Activated CD4-positive, alpha-beta T cell treated with anti-CD3 and anti-CD28 coated beads for 48 hours (primary cell): ENCODE measurements at places on chromosomes 2 and 18.
A peak's percentile ranks its signal among the peaks of the same experiment; 100 is the strongest.

DNA sequence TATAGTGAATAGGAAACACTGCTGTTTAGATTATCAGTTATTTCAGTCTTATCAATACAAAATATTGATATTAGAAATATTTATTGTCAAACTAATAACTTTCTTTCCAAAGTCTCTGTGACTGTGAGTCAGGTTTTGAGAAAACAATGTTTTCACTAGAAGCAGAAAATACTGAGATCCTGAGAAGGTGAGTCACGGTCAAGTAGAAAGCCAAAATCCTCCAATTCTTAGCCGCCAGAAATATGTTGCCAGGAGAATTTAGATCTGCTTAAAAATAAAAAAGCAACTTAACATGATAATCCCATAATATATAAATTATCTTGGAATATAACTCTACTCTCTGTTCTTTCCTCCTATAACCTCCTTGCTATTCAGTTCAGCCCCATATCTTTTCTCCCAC is 181.9 kb upstream of the NRXN1 start:
- no peak for DNase-seq

GRCh38 chr2:47129191-47129706 is 25.9 kb downstream of the STPG4 start:
- DNase-seq: no peak

DNA sequence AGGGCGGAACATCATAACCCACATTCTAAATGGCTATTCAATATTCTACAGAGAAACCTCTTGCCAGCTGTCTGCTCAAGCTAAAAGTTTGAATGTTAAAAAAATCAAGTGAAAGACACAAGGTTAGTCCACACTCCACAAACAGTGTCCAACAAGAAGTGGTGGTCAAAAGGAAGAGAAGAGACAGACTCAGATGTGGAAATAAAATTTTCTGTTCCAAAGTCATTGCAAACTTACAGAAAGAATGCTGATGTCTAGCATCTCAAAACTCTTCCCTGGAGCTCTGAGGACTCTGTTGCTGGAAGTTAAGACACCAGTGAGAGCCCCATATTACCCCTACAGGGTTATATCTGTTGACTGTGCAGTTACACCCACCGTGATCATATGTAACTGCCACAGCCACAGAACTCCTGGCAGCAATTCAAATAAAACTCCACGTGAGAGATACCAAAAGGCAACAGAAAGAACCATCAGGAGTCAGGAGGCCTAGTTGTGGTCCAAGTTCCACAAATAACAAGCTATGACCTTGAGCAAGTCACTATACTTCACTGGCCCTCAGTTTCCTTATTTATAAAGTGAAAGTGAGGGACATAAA is 60.9 kb downstream of the AAK1 start:
- DNase-seq: no peak

- no peak for DNase-seq
Observed at GRCh38 chr18:27595113-27595838, 410.2 kb upstream of the CHST9 start.

DNA sequence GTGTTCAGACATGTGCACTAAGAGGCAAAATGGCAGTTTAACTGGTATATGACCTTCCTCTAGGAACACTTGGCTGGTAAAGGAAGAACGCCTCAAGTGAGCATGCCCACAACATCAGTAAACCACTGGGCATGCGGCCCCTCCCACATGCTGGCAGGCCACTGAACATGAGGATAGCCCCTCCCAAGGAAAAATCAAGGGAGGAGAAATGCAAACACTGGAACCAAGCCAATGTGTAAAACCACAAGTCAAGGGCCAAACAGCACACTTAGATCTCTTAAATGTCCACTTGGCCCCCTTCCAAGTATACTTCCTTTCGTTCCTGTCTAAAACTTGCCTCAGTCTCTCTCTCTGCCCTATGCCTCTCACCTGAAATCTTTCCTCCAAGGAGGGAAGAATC is 980.8 kb downstream of the TSN start:
- no peak for DNase-seq

GRCh38 chr18:34741401-34741800 is 31.3 kb downstream of the DTNA start:
- no peak for DNase-seq

DNA sequence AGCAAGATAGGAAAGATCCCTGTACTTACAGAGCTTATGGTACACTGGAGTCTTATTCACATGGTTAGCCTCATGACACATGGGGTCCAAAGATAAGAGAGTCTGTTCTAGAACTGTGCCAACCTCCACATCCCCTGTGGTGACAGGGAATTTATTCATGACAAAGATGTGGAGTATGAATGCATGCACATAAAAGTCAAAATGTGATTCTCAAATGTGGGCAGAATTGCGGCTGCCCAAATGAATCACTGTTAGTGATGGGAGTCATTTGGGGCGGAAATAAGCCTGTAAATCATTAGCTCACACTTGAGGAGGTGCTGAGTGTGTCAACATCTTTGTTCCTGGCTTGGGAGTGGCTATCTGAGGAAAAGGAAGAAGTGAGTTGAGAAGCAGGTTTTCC is 560.6 kb downstream of the SLC4A3 start:
- DNase-seq: no peak

DNA sequence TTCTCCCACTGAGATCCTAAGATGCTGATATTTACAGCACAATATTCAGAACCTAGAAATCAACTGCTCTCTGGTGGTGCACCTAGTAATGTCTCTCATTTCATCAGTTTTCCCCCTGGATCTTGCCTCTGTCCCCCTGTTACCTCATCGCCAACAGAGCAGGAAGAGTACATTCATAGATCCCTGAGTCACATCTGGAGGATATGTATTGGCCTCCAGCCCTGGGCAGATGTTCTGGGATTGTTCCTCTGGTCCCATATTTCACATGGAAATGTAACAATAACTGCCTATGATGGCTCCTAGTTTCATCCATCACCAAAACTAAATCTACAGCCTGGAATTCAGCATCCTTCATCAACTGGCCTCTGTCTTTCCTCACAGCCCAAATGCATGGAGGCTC is 278.8 kb upstream of the SLC14A2 start:
- no peak for DNase-seq

- no peak for DNase-seq
Observed at GRCh38 chr2:26675651-26676255, 16.8 kb upstream of the KCNK3 start.

GRCh38 chr2:69837533-69837932 is 8.1 kb downstream of the GMCL1 start:
- DNase-seq: no peak

DNA sequence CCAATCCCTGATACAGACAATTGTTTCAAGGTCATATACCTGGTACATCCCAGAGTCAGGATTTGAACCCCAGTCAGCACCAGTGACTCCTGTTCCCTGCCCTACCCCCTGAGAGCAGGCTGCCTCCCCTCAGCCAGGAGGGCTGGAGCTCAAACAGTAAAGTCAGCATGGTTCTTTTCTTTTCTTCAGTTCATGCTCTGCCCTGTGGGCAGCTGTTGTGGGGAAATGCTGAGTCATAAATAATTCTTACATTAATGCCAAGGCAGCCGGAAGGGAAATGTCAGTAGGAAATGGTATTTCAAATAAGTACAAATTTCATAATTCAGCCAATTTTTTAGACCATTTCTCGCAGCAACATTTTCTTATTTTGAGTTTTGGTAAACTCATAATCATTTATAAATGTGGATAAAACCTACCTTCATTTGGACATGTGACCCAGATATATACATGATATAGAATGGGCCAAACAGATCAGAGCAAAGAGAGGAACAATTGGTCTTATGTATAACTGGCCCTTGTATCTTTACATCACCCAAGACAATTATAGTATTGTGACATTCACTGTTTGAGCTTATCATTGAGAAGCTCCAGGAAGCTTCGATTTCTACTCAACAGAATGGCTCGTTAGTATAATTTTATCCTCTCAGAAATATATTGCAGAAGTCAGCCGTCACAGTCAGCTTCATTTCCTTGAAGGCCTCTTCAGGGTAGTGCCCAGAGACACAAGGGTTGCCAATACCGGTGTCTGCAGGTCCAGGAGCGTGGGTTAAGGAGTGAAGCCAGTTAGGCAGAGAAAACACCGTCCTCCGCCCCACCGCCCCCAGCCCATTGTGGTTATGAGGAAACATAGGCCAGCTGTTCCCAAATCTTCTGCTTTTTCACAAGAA is 28.0 kb upstream of the SCYGR1 start:
- DNase-seq: no peak

GRCh38 chr2:119606674-119607073 is 62.4 kb downstream of the CFAP221 start:
- DNase-seq: no peak

GRCh38 chr2:182666674-182667314 is 49.3 kb upstream of the DNAJC10 start:
- peak; percentile 9 for DNase-seq

DNA sequence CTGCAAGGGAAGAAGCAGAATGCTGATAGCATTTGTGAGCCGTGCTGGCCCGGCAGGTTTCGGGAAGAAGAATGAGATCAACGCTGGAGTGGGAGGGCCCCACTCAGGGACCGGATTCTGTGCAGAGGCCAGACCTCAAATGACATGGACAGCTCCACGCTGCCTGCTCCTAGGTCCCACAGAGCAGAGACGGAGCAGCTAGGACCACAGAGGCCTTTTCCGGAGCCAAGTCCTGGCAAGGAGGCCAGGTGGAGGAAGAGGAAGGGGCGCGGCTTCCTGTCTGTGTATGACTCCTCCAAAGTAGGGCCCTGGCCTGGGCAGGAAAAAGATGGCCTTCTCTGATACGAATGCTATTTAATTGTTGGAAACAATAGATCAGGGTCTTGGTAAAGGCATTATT is 139.9 kb downstream of the LRRC30 start:
- DNase-seq: no peak

- DNase-seq: no peak
Observed at GRCh38 chr2:84716564-84716963, 164.3 kb downstream of the TRABD2A start.

GRCh38 chr2:146221826-146222225 is 1623.0 kb upstream of the ACVR2A start:
- DNase-seq: no peak

GRCh38 chr18:56112013-56112749 is 524.2 kb upstream of the TCF4 start:
- peak; percentile 8 for DNase-seq

DNA sequence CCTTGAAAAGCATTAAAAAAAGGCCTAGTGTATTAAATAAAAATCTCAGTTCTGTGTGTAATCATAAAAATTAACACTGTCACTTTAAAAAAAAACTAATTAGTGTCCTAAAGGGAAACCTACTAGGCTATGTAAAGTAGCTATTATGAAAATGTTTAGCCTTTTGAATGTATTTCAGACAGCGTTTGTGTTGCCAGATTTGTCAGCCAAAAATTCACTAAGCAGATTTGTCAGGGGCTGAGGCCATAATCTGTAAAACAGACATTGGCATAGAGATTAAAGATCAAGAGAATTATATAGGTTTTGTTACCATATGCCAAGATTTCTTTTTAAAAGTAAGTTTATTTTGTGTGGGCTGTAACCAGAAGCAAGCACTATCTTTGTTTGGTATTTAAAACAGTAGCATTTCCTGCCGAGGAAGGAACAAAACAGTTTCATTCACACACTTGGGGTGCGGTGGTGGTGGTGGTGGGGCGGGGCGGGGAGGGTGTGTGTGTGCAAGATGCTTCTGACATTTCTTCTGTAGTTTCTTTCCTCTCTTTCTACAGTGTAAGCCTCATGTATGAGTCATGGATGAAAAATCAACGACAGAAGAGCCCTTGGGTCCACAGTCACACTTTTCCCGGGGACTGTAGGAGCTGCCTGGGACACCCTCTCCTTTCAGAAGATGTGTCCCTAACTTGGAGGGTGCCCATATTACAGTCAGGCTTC is 328.5 kb upstream of the FANCL start:
- DNase-seq: no peak

DNA sequence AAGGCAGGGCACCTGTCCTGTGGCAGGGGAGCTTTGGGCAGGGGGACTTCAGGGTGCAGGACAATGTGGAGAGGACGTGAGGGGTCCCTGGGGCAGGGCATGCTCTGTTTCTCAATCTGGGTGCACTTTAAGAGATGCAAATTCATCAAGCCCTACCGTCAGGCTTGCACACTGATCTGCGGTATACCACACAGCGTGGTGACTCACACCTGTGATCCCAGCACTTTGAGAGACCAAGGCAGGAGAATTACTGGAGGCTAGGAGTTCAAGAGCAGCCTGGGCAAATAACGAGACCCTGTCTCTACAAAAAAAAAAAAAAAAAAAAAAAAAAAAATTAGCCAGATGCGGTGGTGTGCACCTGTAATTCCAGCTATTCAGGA is 10.2 kb upstream of the GPC1 start:
- no peak for DNase-seq

- no peak for DNase-seq
Observed at GRCh38 chr18:66346833-66347588, 256.9 kb downstream of the CDH19 start.

DNA sequence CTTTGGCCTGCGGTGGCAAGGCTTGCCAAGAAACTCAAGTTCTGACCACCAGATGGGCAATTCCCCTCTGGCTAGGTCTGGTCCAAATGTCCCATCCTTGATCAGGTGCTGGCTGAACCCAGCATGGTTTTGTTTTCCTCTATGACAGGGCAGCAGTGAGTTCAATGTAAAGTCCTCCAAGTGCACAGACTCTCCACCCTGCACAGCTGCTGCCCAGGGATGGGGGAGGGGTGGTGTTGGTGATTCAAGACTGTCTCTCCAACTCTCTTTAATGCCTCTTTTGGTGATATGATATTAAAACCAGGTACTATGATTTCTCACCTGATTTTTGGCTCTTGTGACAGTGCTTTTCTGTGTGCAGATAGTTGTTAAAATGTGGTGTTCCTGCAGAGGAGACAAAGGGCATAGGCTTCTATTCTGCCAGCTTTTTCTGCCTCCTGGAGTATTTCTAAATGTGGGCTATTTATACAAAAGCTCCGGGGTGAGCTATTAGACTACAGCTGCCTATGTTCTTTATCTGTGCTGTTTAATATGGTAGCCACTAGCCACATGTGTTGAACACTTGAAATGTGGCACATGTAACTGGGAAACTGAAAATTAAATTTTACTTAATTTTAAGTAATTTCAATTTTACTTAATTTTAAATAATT is 64.0 kb upstream of the STK39 start:
- no peak for DNase-seq

DNA sequence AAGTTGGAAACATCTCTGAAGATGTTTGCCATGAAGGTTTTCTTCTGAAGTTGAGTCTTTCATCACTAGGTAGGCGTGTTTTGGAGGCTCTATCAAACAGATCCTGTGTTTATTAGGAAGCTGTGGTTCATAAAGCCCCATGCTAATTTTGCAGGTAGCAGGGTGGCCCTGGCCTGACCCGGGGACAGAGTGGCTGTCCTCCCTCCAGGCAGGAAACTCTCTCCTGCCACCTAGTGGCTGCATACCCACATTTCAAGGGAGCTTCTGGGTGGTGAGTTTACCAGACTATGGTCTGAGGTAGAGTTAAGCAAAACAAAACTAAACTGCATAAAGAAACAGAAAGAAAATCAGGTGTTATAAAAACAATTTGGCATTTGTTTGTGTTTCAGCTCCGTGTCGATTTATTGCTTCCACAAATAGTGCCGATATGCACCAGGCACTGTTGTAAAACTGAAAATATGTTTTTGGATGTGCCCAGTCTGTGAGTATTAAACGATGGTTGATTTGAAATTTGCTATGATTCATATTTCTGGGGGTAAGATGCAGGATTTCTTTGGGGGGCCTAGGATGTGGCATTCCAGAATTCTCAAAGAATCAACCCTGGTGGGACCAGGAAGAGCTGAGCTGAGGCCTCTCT is 26.0 kb upstream of the IL37 start:
- DNase-seq: peak; percentile 84

- DNase-seq: no peak
Observed at GRCh38 chr2:176643646-176644045, 374.4 kb downstream of the MTX2 start.
